ENCODE measurements at places on chromosomes 16 and 17. TPM values are rescaled to one million over a fixed set of nuclear protein-coding genes. Genes with fewer than 3 reads are reported as not detected.

TP53TG3F gene
- 3.7 TPM for total RNA-seq

CLEC3A gene
- total RNA-seq: 0.74 TPM

SPNS3 gene
- 1.4 TPM for total RNA-seq

DNA sequence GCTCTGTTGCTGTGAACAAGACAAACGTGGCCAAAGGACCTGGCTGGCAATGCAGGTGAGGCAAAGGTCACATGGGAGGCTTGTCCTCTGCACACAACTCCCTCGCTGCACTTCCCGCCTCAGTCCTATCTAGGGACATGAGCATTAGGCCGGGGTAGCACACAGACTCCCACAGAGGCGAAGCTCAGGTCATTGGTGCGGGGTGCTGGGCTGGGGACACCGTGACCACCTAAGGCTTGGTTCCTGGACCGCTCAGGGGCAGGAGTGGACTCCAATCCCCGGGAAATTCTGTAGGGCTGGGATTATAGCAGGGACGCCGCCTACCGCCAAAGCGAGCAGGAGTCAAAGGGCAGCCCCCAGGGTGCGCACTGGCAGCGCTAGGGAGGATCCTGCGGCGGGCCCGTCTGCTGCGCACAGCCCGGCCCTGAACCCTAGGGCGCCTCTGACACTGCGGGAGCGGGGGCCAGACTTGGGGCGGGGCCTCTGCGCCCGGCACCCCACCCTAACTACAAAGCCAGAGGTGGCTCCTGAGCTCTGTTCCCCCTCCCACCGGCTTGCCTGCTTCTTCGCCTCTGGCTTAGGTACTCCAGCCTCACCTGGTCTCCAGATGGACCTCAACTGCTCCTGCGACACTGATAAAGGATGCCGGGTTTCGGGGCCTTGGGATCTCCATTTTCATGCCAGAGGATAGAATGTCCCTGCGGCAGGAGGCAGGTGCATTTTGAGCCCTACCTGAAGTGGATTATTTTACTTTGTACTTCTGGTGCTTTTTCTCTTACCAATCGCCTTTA, 3.9 kb upstream of the MT1B start:
- DNase-seq: no peak

GRCh38 chr16:1923299-1924034, 5.3 kb upstream of the HS3ST6 start:
- DNase-seq: no peak

DNA sequence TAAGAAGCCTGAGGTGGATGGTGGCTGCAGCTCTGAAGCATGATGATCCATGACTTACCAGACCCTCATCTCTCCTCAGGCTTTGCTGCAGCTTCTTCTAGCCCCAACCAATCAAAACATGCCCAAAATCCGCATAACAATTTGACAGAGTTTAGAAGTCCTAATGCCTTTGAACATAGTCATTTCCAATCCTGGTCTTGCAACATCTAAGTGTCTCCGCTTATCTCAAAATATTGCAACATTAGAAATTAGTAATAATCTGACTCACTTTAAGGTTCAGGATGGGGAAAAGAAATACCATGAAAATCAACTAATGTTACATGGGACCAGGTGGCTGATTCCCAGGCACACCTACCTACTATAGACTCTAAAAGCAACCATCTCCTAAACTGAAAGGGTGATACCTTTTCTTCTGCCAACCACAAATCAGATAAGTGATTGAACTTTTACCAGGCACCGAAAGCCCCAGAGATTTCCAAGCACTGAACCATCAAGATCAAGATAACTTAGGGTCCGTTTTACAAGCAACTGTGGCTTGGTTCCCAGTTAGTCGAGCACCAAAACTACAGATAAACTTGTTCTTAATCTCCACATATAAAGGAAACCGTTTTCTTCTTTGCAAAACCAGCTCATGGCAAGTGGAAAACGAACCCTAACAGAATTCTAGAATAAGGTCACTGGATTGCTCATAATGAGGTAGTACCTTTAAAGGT, 14.0 kb downstream of the ERN1 start:
- no peak for DNase-seq

Measured in testis (tissue), 5 donors.